Stimulated activated CD4-positive, alpha-beta T cell treated with anti-CD3 and anti-CD28 coated beads, TNF-alpha, amount 100 ng/mL, for 24 hours (primary cell): ENCODE measurements at places on chromosomes 5 and 9.

DNA sequence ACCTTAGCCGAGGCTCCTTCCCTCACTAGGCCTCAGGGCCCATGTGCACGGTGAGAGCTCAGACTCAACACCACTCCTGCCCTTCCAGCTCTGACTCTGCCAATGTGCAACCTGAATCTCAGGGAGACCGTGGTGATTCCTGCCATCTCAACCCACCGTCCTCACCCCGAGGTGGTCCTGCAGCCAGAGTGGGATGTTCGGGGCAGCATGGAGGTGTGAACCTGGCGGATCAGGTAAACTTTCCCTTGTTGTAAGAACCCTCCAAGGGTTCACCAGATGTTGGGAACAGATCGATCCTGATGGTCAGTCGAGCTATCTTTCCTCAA is 538 bp upstream of the AKNA start:
- no peak for DNase-seq

DNA sequence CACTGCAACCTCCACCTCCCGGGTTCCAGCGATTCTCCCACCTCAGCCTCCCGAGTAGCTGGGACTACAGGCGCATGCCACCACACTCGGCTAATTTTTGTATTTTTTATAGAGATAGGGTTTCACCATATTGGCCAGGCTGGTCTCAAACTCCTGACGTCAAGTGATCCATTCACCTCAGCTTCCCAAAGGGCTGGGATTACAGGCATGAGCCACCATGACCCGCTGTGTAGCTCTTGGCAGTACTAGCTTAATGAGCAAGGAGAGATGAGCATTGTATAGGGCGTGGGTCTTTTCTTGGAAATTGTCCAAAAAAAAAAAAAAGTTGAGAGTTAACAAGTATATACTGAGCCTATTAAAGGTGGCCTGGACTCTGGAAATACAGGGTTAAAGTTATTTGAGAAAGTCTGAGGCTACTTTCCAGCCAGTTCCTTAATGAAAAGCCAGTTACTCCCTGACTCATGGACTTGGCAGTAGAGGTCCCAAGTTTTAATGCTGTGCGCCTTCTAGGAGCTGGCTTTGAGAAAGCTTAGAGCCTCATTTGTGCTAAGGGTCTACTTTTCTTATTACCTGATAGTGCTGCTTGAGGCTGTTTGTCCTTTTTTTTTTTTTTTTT is 4.2 kb upstream of the FGF18 start:
- DNase-seq, result no peak

DNA sequence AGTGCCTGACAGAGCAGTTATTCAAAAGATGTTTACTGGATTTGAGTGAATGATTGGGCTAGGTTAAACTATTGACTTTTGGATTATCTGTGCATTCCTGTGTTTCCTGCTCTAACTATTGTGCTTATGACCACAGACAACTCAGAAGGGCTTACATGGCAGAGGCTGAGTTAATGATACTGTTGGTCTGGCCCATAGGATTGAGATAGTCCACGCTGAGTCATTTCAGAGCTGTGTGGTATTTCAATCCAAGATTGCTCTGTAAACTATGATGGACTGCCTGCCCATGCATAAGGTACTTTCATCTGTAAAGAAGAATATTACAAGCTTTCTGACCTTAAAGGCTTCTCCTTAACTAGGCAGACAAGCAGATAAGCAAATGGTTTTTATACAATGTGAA is 49.1 kb upstream of the SLIT3 start:
- no peak for DNase-seq

GRCh38 chr5:140986117-140986521 is 19.8 kb downstream of the PCDHAC2 start:
- no peak for DNase-seq

- DNase-seq, result no peak
These were observed 60.8 kb downstream of the TTC39B start for GRCh38 chr9:15246243-15246642.

- no peak for DNase-seq
These were observed 20.5 kb downstream of the ANKH start for GRCh38 chr5:14851050-14851419.

DNA sequence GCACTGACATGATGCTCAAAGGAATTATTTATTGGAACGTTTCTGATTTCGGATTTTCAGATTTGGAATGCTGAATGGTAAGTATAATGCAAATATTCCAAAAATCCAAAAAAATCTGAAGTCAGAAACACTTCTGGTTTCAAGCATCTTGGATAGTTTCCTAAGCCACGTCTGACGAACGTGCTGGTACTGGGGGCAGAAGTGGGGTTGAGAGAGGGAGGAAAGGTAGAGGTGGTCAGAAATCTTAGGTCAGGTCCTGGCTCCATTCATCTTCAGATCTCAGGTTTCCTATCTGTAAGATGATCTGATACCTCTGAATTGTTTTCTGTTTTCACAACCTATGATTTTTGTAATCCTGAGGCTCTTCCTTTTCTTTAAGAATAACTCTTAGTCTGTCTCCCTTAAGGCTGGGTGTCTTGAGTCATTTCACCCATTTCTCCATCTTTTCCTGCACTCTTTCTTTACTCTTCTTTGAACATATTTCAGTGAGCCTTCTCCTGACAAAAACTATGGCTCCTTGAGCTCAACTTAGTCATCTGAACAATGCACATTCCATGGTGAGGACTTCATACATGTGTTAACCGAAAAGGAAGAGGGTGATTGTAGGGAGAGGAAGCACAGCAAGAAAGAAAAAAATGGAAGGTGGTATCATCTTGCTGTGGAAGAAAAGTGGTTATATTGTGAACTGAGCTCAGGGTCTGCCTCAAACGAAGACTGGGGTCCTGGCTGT is 3.3 kb downstream of the SGCD start:
- DNase-seq, result no peak

GRCh38 chr5:36723912-36724311 is 117.5 kb downstream of the SLC1A3 start:
- no peak for DNase-seq

DNA sequence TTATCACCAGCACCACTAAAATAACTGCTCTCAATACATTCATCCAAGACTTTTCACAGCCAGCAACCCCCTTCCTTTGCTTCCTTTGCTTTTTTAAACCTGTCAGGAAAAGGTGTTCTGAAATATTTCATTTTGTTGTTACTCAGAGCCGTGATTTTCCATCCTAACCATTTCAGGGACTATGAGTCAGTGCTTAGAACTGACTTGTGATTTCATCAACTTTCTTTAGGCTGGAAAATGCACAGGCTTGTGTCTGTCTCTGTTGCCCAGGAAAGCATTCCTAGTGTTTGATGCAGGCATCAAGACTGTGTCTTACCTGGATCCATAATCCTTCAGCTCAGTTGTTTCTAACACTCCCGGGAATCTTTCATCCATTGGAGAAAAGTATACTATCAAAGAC is 805.6 kb downstream of the BRINP1 start:
- DNase-seq, result no peak

GRCh38 chr5:105924366-105924765 is 1746.4 kb downstream of the EFNA5 start:
- DNase-seq, result no peak

GRCh38 chr5:114120166-114120565 is 241.7 kb upstream of the KCNN2 start:
- DNase-seq, result no peak

DNA sequence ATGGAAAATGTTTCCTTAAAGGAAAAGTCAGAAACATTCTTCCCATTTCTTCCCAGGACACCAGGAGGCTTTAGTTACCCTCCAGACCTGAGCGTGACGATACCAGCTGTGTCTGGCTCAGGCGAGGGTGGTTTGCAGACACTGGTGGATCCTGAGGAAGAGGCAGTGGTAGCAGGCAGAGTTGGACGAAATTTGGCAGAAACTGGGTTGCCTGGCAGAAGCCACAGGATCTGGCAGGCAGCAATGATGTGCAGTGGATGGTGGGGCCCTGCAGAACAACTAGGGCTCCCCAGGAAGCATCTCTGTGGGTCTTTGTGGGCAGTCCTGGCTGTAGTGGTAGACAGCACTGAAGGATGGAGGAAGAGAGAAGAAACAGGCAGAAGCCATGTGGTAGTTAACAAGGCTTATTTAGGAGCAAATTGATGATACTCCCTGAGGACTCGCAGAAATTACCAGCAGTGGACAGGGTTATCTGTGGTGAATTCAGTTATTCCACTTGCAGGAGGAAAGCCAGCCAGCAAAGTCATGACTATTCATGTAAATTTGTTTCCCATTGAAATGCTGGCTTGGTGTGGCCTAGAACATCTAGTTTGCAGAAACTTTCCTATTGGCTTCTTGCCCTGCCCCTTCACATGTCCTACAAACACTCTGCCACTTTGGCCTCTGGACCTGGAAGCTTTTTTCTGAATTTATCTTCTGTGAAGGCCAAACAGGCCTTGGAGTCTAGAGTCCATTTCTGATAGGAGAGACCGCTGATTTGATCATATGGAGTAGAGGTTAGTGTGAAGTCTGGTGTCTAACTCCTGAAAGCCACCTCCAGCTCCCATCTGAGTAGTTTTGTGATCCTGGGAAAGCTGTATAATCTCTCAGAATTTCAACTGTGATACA is 212.0 kb downstream of the DMRT2 start:
- DNase-seq, result no peak

DNA sequence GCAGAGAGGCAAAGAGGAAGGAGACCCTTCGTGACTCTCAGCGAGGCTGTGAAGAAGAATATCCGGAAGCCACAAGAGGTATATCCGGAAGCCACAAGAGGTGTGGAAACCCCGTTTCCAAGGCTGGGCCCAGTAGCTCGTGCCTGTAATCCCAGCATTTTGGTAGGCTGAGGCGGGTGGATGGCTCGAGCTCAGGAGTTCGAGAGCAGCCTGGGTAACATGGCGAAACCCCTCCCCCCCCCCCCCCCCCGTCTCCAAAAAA is 612 bp upstream of the BBLN start:
- DNase-seq, result peak; percentile 30

DNA sequence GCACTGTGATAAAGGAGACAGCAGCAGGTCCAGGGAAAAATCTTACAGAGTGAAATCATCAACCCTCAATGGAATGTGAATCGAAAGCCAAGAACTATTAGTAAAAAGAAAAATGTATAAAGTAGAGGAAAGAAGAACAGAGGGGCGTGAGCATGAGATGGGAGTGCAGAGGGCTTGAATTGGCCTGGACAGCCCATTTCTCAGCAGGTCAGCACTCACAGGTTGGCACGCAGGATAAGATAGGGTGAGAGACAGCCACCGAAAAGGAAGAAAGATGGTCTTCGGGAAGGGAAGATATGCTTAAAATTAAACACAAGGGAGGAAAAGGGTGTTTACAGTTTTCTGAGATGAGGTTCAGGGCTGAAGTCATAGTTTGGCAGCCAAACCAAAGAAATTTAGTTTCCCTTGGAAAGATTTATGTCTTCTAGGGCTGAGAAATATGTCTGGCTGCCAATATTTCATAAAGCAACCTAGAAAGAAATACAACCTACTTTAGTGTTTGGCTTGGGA is 524.7 kb downstream of the SPATA31D1 start:
- no peak for DNase-seq

DNA sequence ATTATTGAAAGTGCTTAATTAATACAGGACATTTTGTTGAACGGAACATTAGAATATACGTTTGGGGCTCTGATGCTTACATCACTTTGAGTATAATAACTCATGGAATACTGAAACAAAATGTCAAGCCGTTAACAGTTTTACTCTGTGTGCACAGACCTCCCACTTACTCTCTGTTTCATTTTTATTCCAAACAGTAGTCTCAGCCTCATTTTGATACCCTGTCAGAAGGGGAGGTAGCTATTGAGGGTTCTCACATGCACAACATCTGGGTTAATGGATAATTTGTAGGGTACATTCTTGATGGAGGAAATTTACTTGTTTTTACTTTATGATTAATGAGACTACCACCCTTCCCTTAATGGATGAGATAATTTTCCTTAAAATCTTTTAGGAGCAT is 59.0 kb downstream of the SCAMP1 start:
- no peak for DNase-seq

DNA sequence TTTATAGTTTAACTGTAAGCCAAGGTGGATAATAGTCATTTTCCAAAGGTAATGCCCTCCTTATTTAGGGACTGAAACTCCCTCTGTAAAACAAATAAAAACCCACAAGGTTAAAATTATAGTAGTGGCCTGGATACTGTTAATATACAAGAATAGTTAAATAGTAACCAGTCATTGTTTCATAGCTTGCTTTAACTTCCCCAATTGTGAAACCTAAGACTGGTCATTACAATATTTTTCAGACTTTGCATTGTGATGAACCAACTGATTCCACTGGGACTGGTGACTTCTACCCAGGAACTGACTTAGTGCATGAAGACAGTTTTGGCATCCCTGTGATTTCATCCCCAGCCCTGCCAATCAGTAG is 162.6 kb downstream of the SMC2 start:
- no peak for DNase-seq

DNA sequence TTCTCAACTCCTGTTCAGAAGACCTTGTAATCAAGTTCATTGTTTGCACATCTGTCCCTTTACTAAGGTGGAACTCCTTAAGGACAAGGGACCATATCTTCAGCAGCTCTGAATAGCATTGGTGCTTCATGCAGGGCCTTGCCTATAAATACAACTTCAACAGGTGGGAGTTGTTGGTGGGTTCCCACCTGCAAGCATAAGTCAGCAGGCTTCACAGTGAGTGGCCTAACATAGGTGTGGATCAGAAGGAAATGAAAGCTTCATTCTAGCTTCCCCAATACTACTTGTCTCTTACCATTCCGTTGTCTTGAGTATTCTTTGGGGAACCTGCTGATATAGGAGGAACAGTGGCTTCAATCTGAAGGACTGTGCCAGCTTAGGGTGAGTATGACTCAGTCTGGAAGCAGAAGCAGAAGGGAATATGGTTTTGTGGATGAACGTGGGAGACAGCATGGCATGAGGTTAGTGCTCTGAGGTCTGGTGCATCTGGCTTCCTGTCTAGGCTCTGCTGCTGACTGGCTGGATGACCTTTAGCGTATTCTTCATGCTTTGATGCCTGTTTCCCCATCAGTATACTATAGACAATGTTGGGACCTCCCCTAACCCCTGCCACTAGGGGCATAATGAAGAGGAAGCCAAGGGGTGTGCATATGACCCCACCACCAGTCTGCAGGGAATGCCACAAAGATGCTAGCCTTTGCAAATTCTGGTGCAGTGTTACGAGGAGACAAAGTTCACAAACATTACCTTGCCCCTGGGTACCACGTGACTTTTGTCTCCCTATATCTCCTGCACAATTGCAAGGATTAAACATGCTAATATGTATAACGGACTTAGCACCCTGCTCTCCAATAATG is 192.3 kb downstream of the PALM2AKAP2 start:
- no peak for DNase-seq

- DNase-seq, result no peak
These were observed 356.7 kb downstream of the DIRAS2 start for GRCh38 chr9:90285946-90286345.

- DNase-seq, result peak; percentile 14
These were observed 1.2 kb downstream of the ANKRD33B start for GRCh38 chr5:10564838-10565784.
